ENCODE measurements at places on chromosomes 12 and 14.

- no peak for DNase-seq
These were observed 446.7 kb upstream of the TMEM132C start for GRCh38 chr12:127820271-127820670.

- no peak for DNase-seq
These were observed 42.2 kb upstream of the FBXO33 start for GRCh38 chr14:39474416-39474911.

GRCh38 chr12:131918311-131919050 is 10.6 kb upstream of the PUS1 start:
- DNase-seq, result no peak

GRCh38 chr12:94595152-94595551 is 55.2 kb downstream of the TMCC3 start:
- DNase-seq, result no peak

- DNase-seq, result no peak
These were observed 33.8 kb downstream of the CACNA2D4 start for GRCh38 chr12:1884651-1885050.

GRCh38 chr14:93106541-93107156 is 9.1 kb downstream of the ITPK1 start:
- no peak for DNase-seq

GRCh38 chr14:33359288-33359881 is 420.7 kb downstream of the NPAS3 start:
- no peak for DNase-seq

DNA sequence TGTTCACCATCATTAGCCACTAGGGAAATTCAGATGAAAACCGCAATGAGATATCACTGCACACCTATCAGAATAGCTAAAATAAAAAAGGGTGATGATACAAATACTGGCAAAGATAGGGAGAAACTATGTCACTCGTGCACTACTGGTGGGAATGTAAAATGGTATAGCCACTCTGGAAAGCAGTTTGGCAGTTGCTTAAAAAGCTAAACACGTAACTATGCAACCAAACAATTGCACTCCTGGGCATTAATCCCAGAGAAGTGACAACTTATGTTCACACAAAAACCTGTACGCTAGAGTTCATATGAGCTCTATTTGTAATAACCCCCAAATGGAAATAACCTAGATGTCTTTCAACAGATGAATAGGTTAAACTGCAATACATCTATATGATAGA is 35.4 kb downstream of the GPR135 start:
- DNase-seq, result no peak

- DNase-seq, result no peak
These were observed 106.9 kb upstream of the ETV6 start for GRCh38 chr12:11542599-11542998.

GRCh38 chr12:64006211-64006825 is 161.8 kb downstream of the SRGAP1 start:
- DNase-seq, result no peak

DNA sequence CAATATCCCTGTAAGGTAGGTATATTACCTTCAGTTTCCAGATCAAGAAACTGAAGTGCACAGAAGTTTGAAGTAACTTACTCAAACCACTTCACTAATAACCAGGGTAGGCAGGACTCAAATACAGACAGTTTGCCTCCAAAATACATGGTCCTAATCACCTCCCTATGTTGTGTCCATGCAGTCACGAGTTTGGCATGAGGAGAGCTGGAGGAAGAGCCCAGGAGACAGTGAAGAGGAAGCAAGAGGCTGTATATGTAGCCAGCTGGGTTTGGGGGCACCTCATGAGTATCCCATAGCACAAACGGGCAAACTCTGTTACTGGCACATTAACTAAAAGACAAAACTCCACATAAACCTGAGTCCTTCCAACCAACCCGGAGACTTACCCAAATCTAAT is 79.2 kb downstream of the DUSP16 start:
- DNase-seq, result no peak

GRCh38 chr14:92728759-92729364 is 19.6 kb downstream of the LGMN start:
- no peak for DNase-seq

DNA sequence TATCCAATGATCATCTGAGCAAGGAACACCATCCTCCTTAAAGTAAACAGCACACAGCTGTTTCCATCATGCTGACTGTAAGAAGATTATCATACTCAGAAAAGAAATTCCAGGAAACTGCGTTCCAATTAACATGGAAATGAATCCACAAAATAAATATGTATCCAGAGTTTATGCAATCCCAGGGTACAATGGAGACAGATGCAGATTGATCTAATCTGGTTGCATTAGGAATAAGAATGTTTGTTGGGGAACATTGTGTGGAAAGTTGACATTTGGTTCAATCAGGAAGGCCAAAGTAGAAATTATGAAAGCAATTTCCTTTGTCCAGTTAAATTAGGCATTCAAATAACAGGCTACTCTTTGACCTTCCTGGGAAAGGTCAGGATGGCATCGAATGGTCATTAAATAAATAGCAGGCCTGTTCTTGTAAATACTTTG is 236.9 kb upstream of the AMIGO2 start:
- DNase-seq, result no peak

GRCh38 chr12:4431866-4432265 is 13.7 kb downstream of the FGF6 start:
- DNase-seq, result no peak

GRCh38 chr12:49284672-49285071 is 10.3 kb upstream of the PRPH start:
- DNase-seq, result no peak

DNA sequence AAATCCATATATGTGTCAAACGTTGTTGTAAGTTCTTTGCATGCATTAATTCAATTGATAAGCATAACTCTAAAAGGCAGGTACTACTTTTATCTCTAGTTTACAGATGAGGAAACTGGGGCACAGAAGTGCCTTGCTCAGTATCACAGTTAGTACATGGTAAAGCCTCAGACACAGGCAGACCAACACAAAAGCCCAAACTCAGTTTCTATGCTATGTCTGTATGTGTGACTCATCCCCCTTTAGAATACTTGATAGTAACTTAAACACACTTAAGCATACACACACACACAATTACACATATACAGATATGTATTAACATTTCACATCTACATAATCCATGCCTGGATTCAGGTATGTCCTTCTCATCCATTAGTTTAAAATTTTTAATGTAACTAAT is 88.0 kb downstream of the EPS8 start:
- DNase-seq, result no peak

DNA sequence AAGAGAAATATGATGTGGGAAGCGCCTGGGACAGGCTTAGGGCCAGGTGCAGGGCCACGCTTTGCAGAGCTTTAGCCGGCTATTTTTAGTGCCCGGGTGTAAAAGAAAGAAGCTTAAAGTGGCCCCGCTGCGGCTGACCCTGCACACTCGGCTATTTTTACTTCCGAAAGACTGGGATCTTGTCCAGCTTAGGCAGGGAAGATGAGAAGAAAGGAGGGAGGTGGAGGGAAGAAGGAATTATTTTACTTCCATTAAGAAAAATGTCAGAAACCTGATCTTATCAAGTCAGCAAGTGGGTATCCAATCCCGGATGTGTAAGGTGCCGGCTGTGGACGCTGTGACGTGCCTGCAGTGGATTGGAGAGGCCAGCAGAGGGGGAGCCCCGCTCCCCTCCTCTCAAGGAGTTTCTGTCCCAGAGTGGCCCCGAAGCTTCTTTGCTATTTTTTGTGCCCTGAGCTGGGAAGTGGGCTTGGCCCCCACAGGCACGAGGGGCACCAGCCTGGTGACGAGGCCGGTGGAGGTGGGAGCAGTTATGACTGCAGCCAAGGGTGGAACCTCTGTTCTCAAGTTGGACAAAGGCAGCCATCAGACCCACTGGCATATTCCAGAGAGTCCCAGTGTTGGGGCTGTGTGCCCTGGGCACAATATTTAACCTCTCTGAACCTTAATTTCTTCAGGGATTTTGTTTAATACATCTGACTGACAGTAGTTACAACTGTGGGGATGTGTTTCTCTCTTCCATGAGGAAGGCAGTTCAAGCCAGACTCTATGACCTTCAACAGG is 97.7 kb downstream of the ESRRB start:
- DNase-seq, result no peak

DNA sequence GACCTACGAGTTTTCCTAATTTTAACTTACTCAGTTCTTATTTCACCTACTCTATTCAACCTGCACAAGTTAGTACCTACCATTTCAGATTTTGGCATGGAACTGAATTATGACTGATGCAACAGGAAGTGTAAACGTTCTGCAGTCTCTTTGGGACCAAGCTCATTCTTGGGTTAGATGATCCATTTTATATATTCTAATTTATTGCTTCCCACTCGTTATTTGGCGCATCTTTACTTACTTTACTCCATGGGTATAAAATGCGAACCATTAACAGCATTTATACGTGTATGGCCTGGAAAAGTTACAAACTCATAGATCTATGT is 1.0 kb upstream of the EML1 start:
- DNase-seq, result no peak
